ENCODE measurements at places on chromosomes 7 and 10.
A peak's percentile ranks its signal among the peaks of the same experiment; 100 is the strongest.

DNA sequence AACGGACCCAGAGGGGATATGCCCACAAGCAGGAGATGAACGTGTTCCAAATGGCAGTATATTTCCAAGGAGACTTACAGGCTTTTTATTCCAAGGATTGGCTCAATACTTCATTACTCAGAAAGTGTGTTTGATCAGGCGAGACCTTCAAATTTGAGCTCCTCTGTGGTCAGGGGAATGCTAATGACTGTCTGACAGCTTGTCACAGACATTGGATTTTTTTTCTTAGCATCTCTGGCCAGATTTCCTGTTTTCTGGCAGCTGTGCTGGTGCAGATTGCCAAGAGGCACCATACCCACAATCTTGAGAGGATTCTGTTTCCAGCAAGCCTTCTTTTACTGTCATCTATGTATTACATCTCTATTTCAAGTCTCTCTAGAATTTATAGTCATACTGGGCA is 93.8 kb downstream of the C1GALT1 start:
- DNase-seq = no peak

- DNase-seq = no peak
Observed at GRCh38 chr7:151856516-151856915, 20.4 kb downstream of the PRKAG2 start.

- no peak for DNase-seq
Observed at GRCh38 chr7:128954830-128955802, 17.4 kb downstream of the IRF5 start.

- DNase-seq = no peak
Observed at GRCh38 chr10:97861924-97862323, 12.3 kb downstream of the GOLGA7B start.

DNA sequence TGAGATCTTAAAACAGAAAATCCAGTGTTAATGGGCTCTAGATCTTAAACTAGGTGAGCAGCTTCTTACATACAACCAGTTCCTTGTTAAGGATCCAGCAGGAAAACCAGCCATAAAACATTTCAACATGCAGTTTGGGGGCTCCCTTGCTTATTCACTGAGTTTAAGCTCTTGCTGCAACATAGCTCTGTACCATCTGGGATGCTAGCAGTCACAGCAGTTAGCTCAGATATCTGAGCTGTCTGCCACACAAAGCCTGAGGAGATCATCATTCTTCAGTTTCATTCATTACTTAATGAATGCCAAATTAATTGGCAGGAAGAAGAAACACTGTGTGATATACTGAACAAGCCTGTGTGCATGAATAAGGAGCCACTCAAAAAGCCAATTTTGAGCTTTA is 62.8 kb downstream of the PODXL start:
- no peak for DNase-seq

- DNase-seq = peak; percentile 100
Observed at GRCh38 chr7:100428967-100429636, 529 bp upstream of the MEPCE start.

DNA sequence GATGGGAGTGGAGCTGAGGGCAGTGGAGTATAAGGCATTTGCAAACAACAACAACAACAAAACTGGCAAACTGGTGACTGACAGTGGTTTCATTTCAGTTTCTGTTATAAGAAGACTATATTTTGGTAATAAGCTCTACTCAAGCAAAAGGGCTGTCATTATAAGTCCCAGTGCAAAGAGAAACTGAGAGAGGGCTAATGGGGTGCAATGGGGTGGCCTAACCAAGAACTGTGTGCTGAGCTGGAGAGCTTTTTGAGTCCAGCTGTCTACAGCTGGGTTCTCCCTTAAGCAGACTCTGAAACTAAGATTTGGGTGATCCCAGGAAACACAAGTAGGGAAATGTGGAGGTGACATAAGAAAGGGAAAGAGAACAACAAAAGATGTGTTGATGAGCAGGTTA is 439.3 kb downstream of the ADRA2A start:
- DNase-seq = no peak

DNA sequence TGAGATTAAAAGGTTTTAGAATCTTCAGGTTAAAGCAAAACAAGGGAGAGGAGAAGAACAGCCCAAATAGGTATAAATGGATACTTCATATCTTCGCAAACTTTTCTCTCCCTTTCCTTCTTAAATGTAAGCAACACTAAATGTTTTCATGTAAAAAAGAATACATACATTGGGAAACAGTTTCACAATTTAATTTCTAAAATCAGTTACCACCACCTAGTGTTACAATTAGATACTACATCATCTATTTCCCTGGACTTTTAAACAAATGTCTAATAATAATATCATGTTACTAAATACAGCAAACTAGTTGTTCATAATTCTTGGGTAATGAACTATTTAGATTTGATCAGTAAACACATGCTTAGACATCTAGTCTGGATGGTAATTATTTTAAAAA is 35.8 kb downstream of the MINDY3 start:
- DNase-seq = no peak

- DNase-seq = peak; percentile 20
Observed at GRCh38 chr10:61397175-61397986, 55.8 kb downstream of the TMEM26 start.

DNA sequence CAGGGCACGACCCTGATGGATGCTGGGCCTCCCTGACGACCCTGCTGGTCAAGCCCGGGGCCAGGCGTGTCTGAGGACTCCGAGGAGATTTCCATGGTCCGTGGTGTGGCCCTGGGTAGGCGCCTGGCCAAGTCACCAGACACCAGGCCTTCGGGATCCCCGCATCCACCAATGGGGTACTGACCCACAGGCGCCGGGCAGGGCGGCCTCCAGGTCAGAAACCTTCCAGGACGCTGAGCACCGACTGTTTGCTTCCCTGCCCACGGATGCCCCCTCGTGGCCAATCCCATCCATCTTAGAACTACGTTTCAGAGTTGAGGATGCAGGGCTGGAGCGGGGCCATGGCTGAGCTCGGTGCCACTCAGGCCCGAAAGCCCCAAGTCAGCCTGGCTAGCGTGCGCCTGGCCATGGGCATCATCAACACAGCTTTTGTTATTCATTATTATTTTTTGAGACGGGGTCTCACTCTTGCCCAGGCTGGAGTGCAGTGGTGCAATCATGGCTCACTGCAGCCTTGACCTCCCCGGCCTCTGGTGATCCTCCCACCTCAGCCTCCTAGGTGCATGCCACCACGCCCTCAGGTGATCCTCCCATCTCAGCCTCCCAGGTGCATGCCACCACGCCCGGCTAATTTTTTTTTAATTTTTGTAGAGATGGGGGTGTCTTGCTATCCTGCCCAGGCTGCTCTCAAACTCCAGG is 7.1 kb upstream of the AMZ1 start:
- DNase-seq = peak; percentile 52

- DNase-seq = no peak
Observed at GRCh38 chr7:91668217-91668616, 212.3 kb downstream of the MTERF1 start.

- no peak for DNase-seq
Observed at GRCh38 chr10:83983578-83984255, 155.6 kb upstream of the GHITM start.

- DNase-seq = no peak
Observed at GRCh38 chr7:112283382-112283910, 77.0 kb downstream of the ZNF277 start.

DNA sequence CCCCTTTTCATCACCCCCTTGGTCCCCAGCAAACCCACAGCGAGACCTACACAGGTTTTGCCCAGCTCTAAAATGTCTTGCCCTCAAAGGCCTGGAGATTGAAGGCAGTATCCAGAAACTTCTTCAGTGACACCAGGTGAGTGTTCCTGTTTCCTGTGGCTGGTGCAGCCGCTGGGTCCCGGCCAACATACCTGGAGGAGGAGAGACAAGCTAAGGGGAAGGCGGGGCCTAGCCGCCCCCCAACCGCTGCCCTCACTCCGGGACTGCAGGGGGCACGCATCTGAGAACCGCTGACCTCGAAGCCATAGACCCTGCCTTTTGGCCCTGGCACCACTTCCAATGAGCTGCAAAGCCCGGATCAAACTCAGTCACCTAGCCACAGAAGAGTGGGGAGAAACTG is 27.0 kb downstream of the OGDHL start:
- DNase-seq = no peak

DNA sequence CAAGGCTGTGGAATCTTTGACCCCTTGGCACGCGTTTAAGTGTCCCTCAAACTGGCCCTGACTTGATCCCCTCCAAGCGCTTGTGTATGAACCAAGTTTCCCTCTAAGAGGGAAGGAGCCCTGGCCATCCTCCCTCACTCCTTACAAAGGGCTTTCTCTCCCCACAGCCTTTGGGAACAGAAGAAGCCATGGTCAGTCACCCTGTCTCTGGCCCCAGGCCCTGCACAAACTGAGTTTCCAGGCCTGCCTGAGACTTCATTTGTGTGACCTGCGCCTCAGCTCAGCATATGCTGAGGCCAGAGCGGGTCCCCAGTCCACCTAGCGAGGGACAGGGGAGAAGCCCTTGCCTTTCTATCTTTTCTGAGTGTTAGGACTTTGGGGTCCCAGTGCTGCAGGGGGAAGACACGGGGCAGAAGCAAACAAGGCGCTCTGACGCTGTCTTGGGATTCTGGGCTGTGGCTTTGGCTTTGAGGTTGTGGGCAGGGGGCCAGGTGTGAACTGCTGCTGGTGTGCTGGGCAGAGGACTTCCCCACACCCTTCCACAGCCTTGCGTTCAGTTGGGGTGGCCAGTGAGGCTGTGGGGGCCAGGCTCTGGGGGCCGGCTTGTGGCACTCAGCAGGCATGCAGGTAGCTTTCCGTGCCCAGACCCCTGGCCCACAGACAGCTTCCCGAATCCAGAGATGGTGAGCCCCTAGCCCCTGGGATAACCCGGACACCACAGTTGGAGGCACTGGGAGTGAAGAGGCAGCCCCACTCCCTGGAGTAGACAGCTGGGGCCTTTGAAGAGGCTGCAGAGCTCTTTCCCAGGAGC is 1.5 kb downstream of the RET start:
- no peak for DNase-seq

All from CD4-positive, alpha-beta T cell treated with Interleukin-17A for 1 hour (primary cell).